CD4-positive, alpha-beta T cell treated with Interleukin-21 for 1 hour (primary cell): ENCODE measurements at places on chromosomes 11 and 22.

DNA sequence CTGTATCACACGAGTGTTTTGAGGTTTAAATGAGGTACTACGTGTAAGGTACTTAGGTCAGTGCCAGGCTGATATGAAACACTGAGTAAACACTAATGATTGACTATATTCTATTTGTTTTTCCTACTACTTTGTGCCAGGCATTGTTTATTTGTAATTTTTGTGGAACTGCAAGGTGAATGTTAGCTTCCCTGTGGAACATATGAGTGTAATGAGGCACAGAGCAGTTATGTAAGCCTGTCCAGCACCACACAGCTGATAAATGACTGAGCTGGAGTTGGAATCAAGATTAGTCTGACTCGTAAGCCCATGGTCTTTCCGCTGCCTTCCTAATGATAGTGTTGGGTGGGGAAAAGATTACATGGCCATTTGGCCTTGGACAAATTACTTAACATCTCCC is 5.9 kb downstream of the SLC37A2 start:
- DNase-seq: no peak

DNA sequence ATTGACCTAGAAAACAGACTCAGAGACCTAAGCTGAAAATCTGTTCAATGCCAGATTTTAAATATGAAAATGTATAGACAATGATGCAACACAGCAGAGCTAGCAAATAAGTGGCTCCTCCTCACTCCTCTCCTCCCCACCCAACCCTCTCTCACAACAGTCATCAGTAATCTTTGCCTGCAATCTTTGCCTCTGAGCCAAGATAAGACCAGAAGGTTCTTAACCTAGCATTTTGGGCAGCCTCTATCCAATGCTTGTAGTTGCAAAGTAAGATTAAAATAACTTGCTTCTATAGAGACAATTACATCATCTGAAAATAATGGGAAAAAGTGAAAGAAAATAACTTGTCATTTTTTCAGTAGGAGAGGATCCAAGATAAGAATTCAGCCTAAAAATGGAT is 117.3 kb downstream of the PARVA start:
- no peak for DNase-seq

DNA sequence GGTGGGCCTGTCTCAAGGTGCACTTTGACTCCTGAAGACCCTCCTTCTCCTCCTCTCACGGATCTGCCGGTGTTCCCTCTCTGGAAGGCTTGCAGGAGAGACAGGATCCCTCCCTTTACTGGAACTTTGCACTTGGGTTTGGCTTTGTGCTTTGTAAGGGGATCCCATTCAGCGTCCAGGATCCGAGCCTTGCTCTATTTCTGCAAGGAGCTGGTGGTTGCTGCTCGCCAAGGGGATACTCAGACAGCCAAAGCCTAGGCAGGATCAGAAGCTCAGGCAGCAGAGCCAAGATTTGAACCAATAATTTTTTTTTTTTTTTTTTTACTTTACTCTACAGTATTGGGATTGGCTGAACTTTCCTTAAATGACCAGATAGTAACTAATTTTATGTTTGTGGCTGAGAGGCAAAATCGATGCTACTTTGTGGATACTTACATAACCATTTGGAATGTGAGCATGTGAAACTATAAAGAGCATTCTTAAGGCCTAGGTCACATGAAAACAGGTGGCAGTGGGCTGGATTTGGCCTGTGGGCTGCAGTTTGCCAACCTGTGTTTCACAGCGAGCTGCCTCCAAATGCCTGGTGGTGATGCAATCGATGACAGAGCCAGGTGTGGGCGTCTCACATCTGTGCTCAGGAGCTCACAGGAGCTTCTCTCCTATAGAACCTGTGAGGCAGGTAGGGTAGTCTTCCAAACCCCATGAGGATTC is 25.2 kb downstream of the BCR start:
- no peak for DNase-seq

DNA sequence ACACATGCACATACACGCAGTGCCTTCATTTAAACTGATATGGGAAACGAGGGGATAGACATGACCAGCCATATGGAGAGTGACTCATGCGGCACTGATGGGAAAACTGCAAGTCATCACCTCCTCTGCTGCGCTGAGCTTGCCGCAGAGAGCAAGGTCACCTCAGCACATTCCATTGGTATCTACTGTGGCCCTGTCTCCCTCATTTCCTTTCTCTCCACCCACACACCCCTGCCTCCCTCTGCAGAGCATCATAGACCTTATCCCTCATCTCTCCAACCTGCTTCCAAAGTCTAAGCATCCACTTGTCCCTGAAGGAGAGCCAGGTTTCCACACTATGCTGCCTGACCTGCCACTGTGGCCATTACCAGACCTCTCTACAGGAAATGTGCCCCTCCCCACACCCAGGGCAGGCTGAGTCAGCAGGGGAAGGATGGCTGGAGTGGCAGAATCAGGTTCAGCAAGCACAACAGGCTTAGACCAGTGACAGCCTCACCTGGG is 116.9 kb upstream of the SNX19 start:
- no peak for DNase-seq

DNA sequence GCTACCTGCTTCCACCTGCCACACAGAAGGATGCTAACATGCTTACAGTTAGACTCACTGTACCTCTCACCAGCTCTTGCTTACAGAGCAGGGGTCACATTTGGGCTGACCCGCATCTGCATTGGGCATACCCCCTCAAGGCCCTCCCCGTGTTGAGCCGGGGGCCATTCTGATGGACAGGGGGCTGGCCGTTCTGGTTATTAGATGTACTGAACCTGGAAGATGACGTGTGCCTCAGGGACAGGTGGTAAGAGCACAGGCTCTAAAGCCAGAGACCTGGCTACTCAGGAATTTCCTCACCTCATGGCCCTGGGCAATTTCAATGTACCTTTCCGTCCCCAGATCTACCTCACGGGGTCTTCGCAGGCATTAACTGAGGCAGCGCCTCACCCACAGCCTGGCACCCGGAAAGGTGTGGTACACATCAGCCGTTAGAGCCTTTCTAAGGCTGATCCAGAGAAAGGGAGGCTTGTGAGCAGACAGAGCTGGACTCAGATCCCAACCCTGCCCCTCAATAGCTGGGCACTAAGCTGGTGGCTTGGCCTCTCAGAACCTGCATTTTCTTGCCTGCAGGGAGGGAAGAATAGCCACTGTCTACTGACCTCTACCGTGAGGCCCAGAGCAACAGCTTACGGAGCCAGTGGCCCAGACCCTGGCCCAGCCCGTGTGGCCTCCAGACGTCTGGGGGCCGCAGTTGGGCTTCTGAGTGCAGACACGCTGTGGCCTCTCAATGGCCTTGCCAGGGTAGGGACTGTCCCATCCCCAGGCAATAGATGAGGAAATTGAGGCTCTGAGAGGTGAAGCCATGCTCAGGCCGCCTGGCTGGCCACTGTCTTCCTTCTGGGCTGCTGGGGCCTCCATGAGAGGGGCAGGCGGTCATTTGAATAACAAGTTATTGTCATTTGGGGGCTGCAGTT is 100.6 kb downstream of the MORC2 start:
- no peak for DNase-seq

GRCh38 chr11:4025248-4025966 is 69.2 kb upstream of the RRM1 start:
- no peak for DNase-seq

DNA sequence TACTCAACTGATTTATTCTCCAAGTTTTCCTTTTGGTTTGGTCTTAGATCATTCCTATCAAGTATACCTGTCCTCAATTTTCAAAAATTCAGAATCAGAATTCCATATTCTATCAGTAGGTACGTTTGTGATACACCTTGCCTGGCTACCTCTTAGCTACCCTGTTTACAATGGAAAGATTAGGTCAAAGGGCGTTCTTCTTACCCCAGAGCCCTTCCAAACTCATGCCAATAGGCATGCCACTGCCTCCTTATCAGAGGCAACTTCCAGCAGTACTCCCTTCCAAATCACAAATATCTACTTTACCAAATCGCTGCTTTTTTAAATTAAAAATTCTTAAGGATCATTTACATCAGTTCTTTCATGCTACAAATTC is 1.0 kb downstream of the PATL1 start:
- DNase-seq: no peak

- no peak for DNase-seq
Measured at GRCh38 chr11:68988491-68988890, 7.7 kb upstream of the MRGPRD start.

DNA sequence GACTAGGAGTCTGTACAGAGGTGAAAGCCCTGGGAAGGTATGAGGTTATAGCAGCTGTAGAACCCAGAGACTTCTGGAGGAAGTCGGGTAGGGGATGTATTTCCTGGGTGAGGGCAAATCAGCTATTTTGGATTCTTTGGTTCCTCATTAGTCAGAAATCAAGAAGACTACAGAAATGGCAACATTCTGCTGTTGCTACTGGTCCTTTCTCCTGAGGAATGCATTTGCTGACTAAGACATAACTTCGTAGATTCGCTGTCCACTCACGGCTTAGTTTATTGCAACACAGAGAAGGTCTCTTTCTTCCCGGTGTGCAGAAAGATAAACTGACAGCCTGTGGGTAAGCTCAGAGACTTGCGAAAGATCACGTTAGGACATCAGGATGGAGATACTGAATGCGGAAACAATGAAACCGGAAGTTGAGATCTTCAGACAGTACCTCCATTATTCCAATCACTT is 25.3 kb upstream of the SESN3 start:
- DNase-seq: peak; percentile 19

DNA sequence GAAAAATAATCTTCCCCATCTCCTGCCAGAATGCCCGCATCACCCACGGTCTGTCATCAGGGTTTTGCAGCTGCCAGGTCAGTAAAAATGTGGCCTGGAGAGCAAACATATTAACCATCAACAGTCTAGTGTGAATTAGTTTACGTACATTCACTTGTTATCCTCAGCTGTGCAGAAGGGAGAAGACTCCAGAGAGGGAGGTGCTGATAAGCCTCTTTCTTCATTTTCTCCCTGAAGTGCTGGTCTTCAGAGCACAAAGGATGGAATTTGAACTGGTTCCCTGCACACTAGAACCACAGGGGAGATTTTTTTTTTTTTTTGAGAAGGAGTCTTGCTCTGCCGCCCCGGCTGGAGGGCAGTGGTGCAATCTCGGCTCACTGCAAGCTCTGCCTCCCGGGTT is 8.2 kb downstream of the FGF19 start:
- no peak for DNase-seq

DNA sequence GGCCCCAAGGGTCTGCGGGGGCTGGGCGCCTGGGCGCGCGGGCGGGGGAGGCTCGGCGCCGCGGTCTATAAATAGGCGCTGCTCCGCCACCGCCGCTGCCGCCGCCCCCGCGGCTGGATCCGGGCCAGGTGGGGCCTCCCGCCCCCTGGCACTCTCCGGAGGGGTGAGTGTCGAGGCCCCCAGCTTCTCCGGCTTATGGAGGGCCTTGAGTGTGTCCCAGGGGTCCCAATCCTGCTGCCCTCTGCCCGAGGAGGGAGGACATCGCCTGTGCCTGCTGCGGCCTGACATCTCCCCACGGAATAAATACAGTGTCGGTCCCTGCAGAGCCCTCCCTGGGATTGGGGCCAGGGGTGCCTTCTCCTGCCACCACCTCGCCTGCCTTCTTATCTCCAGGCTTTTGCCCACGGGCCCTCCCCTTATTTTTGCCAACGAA is 4.3 kb upstream of the GP1BB start:
- no peak for DNase-seq

GRCh38 chr11:17770048-17770652 is 35.6 kb downstream of the KCNC1 start:
- DNase-seq: no peak

DNA sequence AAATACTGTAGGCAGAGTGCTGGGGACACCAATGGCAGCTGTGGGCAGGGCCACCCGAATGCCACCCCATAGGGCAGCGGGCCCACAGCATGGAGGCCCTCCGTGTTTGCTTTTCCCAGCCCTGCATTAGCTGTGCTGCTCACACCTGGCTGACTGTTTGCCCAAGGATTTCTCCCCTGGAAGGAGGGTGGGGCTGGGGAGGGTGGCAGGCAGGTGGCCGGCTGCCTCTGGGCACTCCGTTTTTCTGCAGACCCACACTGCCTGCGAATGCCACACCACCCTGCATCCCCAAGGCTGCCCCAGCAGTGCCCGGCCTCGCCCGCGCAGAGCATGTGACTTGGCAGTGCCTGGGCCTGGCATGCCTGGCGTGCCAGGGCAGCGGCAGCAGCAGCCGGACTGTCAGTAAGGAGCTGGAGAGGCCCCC is 19.6 kb downstream of the DAGLA start:
- no peak for DNase-seq

DNA sequence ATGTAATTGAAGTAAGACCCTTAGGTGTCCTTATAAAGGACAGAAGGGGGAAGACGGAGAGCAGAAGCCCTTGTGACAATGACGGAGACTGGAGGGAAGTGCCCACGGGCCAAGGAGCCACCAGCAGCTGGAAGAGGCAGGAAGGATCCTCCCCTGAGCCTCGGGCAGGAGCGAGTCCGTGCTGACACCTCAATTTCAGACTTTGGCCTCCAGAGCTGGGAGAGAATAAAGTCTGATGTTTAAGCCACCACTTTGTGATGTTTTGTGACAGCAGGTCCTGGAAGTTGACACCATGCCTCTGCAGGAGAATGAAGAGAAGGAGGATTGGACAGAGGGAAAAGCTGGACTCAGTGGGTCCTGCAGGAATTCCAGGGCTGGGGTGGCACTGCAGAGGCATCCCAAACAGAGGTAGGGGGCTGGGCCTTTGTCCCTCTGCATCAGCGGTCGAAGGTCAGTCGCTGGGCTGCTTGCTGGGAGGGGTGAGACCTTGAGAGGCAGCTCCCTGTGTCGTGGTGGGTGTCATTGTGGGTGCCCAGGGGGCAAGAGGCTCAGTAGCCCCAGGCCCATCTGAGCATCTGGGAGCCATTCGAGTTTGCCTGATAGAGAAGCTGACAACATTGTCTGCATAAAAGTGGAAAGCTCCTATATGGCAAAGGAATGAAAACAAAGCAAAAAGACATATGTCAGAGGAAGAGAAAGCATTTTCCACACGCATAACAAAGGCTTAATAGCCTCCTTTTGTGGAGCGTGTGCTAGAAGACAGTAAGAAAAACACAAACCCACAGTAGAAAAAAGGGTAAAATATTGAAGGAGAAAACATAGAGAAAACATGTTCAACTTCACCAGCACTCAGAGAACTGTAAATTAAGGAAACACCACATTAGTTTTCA is 68.8 kb downstream of the RTL6 start:
- no peak for DNase-seq

- no peak for DNase-seq
Measured at GRCh38 chr11:122359081-122359571, 243.1 kb upstream of the BLID start.

GRCh38 chr11:65421794-65422632 is 585 bp upstream of the NEAT1 start:
- DNase-seq: peak; percentile 96

DNA sequence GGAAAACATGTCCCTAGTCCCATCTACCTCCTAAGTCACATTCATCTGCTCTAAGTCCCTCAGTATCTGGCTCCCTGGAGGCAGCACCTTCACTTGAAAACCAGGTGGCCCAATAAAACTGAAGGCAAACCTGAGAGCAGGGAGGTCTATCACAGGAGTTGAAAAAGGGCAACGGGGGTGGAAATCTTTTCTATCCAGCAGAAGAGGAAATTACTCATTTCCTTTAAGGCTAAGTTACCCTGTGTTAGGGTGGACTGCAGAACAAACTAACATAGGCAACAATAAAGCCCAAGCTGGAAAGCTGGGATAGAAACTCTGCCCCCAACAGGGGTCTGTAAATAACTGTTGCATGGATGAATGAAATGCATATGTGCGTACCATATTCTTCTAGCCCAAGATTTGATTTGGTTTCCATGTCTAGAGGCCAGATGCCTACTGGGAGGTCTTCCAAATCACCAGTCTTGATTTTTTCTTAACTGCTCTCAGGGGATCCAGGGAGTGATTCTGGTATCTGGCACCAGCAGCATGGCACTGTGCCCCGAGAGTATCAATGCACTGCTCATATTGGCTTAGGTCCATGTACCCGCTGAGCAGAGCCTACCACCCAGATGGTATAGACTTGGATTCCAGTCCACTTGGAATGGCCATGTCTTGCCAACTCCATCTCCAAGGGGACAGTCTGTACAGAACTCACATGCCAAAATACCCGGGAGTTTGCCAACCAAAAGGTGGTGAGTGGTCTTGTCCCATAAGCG is 350.0 kb upstream of the NCAM1 start:
- no peak for DNase-seq
